Inflammatory macrophage (primary cell): ENCODE measurements at places on chromosomes 4 and X.

GRCh38 chrX:13699183-13699826, 10.4 kb downstream of the RAB9A start:
- DNase-seq, result no peak

DNA sequence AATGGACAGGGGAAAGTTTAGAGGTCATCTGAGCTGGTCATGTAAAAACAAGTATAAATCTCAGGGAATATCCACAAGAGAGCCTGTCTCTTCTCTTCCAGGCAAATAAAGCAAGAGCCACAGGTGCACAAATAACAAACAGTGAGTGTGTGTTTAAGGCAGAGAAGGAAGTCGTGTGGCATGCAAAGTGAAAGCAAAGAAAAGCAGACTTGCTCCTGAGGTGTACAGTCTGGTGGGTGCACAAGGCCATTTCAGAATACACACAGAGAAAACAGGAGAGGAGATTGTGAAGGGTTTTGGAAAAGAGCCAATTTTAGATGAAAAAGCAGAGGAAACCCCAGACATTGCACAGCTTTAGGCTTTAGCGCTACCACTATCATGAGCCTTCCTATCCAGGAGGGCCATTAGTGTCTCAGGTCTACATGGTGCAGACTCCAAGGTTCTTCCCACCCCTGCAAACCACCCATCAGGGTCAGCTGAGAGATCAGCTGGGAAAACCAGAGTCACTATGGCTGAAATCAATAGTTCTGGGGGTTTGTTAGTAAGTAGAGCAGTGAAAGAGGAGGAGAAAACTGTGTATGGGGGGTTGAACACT, 355.8 kb downstream of the KLHL4 start:
- no peak for DNase-seq

- peak; percentile 4 for DNase-seq
Observed at GRCh38 chr4:115090483-115091075, 22.8 kb downstream of the NDST4 start.

- no peak for DNase-seq
Observed at GRCh38 chr4:72119946-72120345, 88.1 kb downstream of the NPFFR2 start.

GRCh38 chr4:95155759-95156451, 392.9 kb downstream of the UNC5C start:
- DNase-seq, result peak; percentile 2

- no peak for DNase-seq
Observed at GRCh38 chr4:128880662-128881061, 71.2 kb downstream of the JADE1 start.

- DNase-seq, result no peak
Observed at GRCh38 chr4:128782875-128783614, 26.5 kb upstream of the JADE1 start.

DNA sequence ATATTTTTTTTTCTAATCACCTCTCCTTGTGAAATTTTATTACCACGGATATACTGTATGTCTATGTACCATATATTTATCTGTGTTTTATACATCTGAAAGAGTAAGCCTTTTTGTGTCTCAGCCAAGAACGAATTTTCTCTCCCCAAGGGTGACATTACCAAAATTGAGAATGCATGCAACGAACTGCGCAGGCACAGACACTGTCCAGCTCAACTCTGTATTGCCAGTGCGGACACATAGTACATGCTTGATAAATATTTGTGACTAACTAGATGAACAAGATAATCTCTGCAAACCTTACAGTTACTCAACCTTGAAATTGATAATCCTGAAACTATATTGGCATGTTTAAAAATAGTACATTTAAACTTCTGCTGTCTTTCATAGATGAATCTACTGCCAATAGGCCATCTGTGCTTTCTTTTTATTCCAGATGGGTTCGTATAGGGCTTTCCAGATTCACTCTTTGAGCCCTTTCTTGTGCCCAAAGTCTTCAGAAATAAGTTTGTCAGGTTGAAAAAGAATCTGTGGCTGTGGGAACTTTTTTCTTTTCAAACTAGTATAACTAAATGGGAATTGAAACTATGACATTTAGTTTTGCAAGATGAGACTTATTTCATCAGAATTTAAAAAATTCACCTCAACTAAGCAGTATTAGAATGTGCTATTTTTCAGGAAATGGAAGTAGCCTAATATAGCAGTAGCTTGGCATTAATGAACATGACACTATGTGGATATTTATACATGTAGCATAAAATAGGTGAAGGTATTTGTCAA, 38.9 kb downstream of the DTHD1 start:
- DNase-seq, result peak; percentile 89

DNA sequence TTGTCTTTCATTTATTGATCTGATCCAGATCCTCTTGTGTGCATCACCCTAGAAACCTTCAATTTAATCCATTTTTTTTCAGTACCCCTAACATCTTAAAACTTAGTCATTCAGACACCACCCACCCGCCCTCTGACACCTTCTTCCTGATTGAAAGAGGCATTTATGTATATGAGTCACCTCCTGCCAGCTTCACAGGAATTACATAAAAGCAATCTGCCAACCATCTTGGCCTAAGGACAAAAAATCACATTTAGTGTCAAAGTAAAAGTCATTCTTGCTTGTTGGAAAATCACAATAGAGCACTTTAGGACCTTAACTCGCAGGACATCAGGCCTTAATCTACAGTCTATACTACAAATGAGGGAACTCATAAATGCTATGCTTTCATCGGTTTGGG, 52.1 kb downstream of the NDST3 start:
- DNase-seq, result no peak

DNA sequence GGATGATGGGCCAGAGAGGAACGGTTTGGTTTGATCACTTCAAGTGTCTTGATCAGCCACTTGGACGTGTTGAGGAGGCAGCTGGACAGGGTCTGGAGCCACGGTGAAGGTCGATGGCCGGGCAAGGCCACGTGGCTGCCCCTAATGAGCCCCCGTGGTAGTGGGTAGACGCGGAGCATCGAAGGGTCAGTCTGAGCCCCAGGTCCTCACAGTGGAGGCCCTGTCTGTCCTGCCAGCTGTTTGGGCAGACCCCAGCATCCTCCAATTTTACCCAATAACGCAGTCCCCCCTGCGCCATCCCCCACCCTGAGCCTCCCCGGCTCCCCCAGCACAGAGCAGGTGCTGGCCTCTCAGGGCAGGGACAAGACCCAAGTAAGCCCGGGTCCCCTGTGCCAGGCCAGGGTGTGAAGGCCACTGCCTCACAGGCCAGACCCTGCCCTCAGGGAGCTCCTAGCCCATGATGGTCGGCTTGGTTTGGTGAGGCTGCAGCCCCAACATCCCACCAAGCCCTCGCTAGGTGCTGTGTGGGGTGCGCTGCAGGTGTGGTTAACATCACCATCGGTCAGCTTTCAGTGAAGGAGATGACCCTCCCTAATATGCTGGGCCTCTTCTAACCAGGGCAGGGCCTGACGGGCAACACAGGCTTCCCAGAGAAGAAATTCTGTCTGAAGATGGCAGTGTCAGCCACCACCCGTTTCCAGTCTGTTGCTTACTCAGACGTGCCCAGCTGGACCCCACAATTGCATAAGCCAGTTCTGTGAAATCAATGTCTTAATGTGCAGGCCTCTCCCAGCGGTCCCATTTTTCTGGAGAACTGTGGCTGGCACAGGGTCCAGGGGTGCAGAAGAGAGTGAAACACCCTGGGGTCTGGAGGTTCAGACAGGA, 40.5 kb upstream of the NKX1-1 start:
- no peak for DNase-seq

DNA sequence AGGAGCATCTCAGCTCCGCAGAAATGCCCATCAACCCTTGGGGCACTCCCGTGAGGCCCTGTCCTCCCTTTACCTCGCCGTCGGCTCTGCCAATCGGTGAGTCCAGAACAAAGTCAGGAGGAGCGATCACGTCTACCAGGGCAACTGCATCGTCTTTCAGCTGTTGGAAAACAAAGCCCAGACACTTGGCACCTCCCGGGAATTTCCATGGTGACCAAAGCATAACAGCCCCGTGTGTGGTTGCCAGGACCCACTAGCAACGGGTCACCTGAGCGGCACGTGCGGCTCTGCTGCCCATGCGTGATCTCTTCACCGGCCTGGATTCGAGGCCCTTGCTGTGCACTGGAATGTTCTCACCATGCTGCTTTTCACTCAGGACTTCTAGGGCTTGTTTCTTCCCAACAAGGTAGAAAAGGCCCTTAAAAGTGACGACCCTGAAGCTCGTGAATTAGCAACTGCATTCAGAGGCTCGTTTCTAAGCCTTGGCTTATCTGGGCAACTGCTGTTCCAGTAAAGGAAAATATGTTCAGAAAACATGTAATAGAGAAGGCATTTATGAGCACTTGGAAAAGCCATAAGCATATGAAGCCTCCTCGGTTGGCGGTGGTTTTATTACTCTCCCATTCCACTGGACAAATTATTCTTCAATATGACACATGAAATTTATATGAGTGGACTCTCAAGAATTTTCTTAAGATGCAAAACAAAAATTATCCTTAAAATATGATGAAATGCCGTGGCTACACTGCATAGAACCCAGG, 69.5 kb downstream of the ACOX3 start:
- no peak for DNase-seq

DNA sequence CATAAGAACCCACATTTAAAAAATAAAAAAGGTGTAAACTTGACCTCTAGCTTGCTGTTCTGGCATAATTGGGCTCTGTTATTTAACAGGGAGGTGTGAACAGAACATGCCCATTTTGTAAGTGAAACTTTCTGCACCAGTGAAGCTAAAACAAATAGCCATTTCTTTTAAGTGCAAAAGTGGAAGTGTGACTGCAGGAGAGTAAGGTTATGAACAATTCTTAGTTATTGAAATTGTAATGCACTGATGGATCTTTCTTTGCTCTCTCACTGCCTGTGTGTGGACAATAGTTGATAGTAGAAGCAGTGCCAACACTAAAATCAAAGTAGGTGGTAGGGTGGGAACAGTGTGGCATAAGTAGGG, 12.6 kb downstream of the P2RY10 start:
- DNase-seq, result no peak

DNA sequence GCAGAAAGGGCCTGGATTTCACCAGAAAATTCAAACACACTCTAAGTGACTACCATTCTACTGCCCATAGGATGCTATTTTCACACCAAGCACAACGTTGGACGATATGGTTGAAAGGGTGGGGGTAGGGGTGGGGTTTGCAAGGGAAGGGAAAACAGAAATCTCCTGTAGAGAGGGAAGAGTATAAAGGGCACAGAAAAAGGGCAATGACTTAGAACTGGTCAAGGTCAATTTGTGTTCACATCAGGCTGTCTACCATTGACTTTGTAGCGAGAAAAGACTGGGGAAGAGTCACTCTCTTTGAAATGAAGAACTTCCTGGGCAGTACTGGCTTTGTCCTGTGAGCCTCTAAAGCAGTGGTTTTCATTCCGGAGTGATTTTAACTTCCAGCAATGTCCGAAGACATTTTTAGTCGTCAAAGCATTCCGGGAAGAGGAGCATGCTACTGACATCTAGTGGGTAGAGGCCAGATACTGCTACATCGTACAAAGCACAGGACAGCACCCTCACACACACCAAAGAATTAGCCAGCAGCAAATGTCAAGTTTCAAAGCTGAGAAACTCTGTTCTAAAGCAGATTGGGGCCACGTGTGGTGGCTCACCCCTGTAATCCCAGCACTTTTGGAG, 48.4 kb upstream of the SLC7A3 start:
- DNase-seq, result peak; percentile 13

GRCh38 chr4:124028182-124028581, 631.6 kb downstream of the SPRY1 start:
- DNase-seq, result no peak

DNA sequence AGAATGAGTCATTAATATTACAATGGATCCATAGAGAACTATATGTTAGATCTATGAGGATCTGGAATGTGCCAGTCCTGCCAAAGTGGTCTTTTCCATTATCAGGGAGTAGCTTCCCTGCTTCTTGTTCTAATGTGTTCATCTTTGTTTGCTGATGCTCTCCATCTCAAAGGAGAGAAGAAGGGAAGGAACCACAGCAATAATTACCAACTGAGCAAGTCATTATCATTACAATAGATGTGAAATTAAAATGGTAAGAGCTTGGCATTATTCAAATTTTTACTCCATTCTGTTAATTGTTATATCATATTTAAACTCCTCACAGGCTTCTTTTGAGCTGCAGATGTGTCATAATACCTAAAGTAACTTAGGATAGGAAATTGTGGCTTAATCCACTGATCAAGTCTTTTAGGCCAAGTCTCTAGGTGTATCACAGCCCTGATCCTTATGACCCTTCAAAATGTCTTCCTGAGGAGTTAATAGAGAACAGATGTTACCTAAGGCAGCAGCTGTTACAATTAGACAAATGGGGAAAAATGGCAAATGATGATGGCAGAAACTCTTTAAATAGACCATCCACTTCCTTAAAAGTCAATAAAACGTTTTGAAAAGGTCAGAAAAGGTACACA, 1492.7 kb upstream of the IGFBP7 start:
- DNase-seq, result no peak

GRCh38 chr4:146123231-146123630, 52.3 kb upstream of the LSM6 start:
- no peak for DNase-seq

GRCh38 chrX:52166840-52167239, 17.8 kb upstream of the MAGED4 start:
- DNase-seq, result no peak
